Omental fat pad (tissue), 4 donors: ENCODE measurements at places on chromosomes 12 and 14.

GRCh38 chr12:93170928-93171327 is 206.8 kb upstream of the NUDT4 start:
- no peak for DNase-seq

DNA sequence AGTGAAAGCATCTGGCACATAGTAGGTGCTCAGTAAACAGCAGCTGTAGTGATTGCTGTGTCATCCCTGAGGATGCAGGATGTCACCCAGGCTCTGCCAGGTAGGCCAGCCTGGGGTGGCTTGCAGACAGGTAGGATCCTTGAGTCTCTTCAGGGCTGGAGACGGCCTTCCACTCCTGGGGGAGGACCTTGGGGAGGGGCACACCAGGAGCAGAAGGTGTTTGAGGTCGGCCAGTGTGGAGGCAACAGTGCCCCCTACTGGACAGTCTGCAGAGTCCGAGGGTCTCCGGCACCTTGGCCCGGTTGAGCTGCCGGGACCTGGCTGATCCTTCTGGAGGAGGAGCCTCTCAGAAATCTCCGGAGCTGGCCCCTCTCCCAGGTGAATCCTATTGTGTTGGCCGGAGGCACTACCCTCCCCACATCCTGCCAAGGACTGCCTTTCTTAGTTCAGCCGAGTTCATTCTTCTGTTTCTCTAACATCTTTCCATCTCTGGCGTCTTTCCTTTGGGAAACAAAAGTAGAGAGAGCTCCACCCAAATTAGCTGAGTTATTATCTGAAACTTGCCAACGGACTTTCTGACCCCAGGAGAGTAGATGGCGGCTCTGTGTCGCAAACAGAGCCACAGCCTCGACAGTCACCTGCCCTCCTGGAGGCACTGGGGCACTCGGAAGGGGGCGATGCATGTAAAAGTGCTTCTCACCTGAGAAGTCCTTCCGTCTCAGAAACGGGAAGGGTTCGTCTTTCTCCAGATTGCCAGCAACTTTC is 41.8 kb upstream of the CLMN start:
- no peak for DNase-seq

DNA sequence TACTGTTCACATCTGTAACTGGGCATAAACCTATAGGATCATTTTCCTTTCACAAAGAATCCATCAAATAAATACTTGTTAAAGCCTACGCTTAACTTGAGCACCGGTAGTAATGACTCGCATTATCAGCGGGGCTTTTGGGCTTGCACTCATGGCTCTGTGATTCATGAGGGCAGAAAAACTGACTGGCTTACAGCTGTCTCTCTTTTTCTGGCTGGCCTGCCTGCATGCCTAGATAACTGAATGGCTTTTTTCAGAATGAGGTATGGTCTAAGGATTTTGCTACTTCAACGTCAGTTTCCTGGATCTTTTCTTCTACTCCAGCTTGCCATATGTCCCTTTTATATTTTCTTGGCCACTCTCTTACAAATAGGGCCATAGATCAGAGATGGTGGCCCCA is 531.1 kb downstream of the NRXN3 start:
- no peak for DNase-seq

- DNase-seq = no peak
Observed at GRCh38 chr14:49962621-49963020, 69.7 kb downstream of the ARF6 start.

GRCh38 chr12:88437226-88437625 is 143.0 kb downstream of the KITLG start:
- DNase-seq = no peak

- DNase-seq = no peak
Observed at GRCh38 chr12:67562513-67563287, 85.8 kb upstream of the DYRK2 start.
